T-helper 2 cell (primary cell): ENCODE measurements at places on chromosomes 13 and 19.

DNA sequence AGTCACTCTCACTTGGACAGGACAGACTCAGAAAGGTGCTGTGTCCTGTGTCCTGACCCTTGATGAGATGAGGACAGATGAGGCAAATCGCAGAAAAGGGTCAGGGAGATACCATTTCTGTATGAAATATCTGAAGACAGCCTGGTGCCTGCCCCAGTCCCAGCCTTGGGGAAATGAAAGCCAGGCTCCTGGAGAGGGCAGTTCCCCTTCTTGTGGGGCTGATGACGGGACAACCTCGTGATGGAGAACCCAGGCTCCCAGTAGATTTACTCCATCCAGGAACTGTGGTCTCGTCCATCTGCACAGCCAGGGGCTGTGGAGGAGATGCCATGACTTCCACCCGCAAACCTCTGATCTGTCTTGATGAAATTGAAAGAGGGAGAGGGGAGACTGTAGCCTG, 13.8 kb downstream of the LILRB1 start:
- no peak for DNase-seq

- no peak for DNase-seq
Observed at GRCh38 chr19:30020189-30020588, 78.2 kb downstream of the URI1 start.

- DNase-seq, result no peak
Observed at GRCh38 chr13:32195713-32196112, 119.5 kb downstream of the ZAR1L start.

DNA sequence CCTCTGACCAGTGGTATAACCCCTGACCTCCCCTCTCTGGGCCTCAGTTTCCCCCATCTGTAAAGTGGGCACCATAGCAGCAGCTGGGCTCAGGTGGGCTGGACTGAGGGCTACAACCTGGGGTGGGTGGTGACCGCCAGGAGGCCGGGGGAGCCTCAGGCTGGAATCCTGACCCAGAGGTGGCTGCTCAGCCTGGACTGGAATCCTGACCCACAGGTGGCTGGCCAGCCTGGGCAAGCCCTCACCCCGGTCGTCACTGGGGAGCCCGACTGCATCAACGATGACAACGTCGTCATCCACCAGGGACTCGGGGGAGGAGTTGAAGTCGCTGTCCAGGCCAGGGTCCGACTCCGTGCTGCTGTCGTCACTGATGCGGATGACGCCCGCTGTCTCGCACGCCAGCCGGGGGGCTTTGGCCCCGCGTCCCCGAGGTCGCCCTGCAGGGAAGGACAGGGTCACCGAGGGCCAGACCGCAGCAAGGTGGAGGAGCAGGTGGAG, 10.2 kb downstream of the GPX4 start:
- DNase-seq, result no peak

DNA sequence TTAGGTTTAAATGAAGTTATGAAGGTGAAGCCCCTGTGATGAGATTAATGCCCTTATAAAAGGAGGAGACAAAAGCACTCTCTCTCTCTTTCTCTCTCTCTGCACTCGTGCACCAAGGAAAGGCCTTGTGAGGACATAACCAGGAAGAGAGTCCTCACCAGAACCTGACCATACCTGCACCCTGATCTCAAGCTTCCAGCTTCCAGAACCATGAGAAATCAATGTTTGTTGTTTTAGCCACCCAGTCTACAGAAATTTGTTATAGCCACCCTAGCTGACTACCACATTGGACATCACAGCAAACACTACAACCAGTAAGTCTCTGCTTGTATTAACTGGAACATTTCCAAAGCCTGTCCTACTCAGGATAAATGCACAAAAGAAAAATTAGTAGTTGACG, 34.7 kb upstream of the WDFY2 start:
- no peak for DNase-seq

- no peak for DNase-seq
Observed at GRCh38 chr13:97932036-97932435, 21.4 kb upstream of the IPO5 start.

DNA sequence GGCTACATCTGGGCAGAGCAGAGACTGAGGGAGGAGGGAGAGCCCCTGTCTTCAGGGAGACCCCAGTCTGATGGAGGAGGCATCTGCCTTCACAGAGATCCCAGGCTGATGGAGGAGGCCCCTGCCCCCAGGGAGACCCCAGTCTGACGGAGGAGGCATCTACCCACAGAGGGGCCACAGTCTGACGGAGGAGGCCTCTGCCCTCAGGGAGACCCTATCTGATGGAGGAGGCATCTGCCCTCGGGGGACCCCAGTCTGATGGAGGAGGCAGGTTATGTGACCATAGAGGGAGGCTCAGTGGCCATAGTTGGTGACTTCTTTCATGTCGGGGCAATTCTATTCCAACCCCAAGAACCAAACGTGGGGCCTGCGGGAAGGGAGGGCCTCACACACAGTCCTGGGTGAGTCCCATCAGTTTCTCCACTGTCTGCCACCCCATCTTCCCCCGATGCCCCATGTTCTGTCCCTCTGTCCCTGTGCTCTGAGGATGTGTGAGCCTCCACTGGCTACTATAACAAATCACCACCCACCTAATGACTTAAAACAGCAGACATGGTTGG, 14.3 kb downstream of the MISP start:
- DNase-seq, result no peak

GRCh38 chr19:23882493-23882892, 32.2 kb upstream of the ZNF726 start:
- no peak for DNase-seq

DNA sequence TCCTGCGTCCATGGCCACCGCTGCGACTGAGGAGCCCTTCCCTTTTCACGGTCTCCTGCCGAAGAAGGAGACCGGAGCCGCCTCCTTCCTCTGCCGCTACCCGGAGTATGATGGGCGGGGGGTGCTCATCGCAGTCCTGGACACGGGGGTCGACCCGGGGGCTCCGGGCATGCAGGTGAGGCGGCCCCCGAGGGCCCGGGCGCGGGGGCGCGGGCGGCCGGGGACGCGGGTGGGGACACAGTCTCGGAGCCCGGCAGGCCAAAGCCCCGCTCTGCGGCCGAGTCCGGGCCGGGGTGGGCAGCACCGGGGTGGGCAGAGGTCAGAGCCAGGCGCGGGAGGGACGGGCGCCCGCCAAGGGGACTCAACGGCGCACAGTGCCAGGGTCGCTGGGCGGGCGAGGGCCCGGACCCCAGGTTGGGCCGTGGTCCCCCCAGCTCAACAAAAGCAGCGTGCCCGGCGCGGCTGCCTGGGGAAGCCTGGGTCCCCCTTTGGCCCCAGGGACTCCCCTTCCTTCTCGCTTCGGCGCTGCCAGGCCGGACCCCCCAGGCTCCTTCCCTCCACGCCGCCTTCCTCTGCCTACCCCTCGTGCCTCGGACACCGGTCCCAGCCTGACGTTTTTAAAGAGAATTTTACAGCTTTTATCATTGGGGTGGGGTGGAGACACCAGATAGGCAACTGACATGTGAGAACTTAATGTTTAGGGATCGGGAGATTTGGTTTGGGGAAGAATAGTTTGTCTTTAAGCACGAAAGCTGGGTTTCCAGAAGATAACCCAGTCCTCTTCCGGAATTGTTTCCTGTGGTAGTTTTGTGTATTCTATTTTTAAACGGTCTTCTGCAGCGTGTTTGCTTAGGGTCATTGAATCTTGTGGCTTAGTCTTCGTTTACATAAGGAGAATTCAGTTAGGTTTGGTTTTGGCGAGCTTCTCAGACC, 509 bp downstream of the TPP2 start:
- DNase-seq, result peak; percentile 17

- no peak for DNase-seq
Observed at GRCh38 chr13:111562716-111563115, 242.3 kb downstream of the TEX29 start.

- no peak for DNase-seq
Observed at GRCh38 chr19:19486343-19487076, 28.8 kb downstream of the TSSK6 start.

GRCh38 chr13:26589226-26589625, 31.7 kb downstream of the WASF3 start:
- no peak for DNase-seq

- DNase-seq, result no peak
Observed at GRCh38 chr13:28610996-28611395, 47.9 kb upstream of the POMP start.

- DNase-seq, result no peak
Observed at GRCh38 chr13:36211567-36211966, 2.8 kb downstream of the SOHLH2 start.

- DNase-seq, result no peak
Observed at GRCh38 chr19:42229855-42230351, 9.8 kb downstream of the ZNF526 start.

DNA sequence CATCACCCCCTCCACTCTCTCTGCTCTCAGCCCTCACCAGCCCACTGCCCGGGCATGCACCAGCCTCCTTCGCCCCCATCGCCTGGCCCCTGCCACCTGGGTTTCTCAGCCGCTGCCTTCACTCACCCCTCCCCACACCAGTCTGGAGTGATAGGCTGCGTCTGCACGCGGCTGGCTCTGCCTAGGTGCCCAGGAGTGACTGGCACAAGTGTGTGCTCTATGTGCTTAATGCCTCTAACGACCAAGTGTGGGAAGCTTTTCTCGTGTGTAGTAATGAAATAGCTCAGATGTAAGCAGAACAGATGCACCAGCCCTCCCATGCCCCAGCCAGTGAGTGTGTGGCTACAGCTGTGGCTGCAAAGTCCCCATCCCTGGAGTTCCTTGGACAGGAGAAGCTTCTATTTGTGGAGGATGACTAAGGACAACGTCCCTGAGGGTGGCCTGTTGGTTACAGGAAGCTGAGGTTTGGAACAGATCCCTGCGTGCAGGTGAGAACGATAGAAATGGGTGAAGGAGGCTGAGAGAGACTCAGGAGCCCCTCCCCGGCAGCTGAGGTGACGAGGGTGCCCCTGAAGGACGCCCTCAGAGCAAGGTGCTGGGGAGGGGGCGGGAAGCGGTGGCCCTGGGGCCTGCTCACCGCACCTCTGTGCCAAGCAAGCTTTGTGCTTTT, 35.6 kb downstream of the ATP11A start:
- DNase-seq, result peak; percentile 18

- DNase-seq, result no peak
Observed at GRCh38 chr19:36745870-36746269, 26.7 kb downstream of the ZNF850 start.

DNA sequence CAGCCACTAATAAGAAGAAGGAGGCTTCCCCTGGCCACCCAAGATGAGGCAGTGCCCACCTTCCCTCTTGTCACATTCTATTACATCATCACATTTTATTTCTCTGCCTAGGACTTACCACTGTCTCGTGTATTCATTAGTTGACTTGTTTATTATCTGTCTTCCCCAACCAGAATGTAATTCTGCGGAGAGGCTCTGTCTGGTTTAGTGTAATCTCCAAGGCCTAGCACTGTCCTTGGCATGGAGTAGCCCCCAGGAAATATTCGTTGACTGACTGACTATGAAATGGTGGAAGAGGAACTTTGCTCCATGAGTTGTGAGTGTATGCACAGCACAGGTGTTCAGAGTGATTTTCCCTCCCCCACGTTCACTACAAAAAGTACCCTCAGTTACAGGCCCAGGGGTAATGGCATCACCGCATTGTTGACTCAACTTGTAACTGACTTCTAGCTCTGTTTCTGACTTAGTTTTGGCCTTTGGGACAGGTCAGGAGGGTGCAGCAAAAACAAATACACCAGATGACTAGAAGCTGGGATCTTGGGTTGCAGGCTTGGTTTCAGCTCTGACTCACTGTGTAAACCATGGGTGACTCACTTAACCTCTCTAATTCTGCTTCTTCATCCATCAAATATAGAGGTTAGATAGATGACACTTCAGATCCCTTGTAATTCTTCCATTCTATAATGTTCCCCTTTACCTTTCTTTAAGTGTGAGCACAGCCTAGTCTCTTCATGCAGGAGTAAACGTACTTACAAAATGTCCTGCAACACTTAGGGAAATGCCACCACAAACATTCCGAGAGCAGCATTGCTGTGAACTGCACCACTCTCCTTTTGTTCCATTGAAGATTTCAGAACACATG, 229.7 kb downstream of the KCNRG start:
- DNase-seq, result no peak

GRCh38 chr13:97188207-97188606, 33.9 kb upstream of the MBNL2 start:
- no peak for DNase-seq

GRCh38 chr19:13098277-13099072, 4.2 kb downstream of the LYL1 start:
- DNase-seq, result no peak

- no peak for DNase-seq
Observed at GRCh38 chr19:46719629-46720502, 3.0 kb upstream of the PRKD2 start.

DNA sequence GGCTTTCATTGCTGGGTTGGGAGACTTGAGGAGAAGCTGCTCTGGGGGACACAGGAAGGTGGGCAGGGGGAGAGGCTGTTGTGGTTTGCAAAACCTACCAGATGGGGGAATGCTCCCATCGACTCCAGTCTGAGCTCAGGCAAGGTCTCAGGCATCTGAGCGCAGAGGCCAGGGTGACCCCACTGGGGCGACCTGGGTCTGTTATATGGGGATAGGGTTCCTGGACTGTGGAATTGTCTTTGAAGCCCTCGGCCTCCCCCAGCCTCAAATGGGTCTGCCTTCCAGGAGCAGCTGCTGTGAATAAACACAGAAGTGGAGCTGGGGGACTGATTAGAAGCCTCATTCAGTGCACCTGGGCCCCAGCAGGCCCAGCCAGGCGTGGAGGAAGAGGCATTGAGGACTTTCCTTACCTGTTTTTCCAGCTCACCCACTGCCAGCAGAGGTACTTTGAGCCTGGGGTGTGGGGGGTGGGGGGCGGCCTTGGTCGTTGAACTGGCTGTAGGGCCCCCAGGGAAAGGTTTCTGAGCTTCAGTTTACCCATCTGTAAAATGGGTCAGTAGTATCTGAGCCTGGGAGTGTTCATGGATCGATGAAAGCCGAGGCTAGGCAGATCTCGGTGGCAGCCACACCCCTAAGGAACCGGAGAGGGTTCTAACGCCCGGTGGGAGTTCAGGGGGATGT, 1.4 kb downstream of the CERS4 start:
- DNase-seq, result no peak

- DNase-seq, result no peak
Observed at GRCh38 chr19:33098055-33098534, 17.1 kb downstream of the GPATCH1 start.

GRCh38 chr19:6644796-6645195, 25.2 kb downstream of the TNFSF14 start:
- DNase-seq, result no peak

DNA sequence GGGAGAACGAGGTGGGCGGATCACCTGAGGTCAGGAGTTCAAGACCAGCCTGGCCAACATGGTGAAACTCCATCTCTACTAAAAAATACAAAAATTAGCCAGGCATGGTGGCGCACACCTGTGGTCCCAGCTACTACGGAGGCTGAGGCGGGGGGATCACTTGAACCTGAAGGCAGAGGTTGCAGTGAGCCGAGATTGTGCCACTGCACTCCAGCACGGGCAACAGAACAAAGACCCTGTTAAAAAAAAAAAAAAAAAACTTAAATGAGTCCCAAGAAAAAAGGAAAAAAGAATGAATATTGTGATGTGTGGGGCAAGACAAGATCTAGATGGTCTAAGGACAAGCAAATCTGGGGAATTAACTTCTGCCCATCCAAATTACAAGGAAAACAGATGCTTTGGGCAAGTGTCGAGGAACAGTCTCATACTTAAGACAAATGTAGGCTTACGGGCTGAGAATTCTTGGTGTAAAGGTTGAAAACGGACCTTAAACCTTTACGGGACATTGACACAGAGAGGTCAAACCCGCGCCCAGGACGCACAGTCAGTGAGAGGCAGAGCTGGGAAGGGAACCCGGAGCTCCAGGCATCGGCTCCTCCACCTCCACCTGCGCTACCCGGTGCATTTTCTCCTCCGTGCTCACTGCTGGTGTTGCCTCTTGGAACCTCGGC, 656 bp upstream of the ZNF324 start:
- no peak for DNase-seq
